Activated CD4-positive, alpha-beta T cell treated with anti-CD3 and anti-CD28 coated beads, Interleukin-2, amount 10 ng/mL, durations not matched to agents 7 days and 5 days (primary cell): ENCODE measurements at places on chromosomes 13 and 19. TPM values are rescaled to one million over a fixed set of nuclear protein-coding genes. Genes with fewer than 3 reads are reported as not detected.

DNA sequence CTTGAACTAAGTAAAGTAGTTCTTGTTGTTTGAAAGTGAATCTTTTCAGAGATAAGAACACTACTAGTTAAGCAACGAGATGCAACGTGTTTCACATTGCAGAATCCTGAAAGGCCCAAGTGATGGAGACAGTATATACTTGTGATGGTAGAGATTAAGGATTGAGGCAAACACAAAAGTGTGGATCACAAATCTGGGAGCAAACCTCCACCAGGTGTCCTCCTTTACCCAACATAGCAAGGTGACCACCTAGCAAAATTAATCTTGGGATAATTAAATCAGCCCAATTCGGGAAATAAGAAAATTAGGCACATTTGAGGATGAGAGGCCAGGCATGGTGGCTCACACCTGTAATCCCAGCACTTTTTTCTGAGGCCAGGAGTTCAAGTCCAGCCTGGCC, 563.9 kb downstream of the DACH1 start:
- no peak for DNase-seq

- no peak for DNase-seq
These were observed 233.1 kb downstream of the POSTN start for GRCh38 chr13:37365496-37365895.

DNA sequence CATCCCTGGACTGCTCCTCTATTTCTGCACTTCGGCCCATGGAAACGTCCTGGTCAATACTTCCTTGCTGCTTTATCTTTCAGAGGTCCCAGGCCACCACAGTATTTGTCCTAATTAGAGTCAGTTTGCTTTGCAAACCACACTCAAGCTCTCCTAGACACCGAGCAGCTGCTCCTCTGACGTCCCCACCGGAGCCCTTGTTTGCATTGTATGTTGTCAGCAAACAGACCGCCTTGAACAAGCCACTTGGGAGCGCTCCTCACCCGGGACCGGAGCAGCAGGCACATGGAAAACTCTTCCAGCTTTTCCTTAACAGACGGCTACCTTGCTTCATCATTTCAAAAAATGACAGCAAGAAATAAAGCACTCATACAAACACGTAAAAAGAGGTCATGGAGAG, 51.5 kb upstream of the GTF3A start:
- DNase-seq, result no peak

DNA sequence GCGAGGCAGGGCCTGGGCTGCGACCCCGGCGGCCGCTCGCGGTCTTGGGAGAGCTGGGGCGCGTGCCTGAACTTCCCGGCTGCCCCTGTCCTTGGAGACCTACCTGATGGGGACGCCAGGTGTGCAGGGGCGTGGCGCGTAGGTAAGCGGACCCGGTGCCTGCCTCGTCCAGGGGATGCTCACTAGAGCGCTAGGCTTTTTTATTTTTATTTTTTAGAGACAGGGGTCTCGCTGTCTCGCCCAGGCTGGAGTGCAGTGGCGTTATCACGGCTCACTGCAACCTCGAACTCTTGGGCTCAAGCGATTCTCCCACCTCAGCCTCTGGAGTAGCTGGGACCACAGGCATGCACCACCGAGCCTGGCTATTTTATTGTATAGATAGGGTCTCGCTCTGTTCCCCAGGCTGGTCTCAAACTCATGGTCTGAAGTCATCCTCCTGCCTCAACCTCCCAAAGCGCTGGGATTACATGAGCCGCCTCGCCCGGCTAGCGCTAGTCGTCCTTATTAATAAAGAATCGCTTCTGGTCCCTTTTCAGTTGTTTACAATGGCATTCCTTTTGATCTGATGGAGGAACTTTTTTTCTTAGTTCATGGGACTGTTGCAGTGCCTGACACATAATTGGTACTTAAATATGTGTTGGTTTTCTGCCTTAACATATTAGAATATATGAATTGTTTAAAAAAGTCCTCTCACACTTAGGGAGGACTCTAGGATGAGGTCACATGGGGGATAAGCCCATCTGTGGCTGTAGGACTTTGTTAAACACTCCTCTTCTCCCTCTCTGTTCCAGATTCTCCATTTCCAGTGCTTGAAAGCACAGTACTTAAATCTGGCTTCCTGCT, 812 bp downstream of the DPY19L3 start:
- no peak for DNase-seq

DNA sequence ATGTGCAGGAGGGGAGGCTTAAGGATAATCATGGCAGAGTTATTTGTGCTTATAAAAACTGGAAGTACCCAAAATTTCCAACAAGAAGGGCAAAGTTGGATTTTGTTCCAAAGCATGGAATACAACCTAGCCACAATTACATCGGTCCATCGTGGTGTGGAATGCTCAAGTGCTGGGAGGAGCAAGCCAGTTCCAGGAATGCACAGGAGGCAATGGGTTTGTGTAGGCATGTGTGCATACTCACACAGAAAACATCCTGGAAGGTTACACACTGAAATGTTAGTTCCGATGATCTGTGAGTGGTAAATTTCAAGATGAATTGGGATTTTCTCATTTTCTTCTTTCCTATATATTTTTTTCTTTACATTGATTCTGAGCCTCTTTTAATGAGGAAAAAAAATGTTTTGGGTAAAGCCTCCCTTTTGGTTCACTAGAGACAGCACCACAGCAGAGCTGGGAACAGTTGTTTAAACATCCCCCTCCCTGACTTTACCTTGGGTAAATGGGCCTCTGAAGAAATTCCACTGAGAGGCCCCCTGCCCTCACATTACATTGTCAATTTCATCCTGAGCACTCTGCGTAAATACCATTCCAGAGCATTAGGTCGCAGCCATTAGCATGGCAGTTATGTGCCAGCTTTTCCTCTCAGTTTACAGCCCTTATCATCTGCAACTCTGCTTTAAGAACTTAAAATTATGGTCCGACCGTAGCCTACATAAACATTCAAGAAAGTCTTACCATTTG, 122.0 kb downstream of the UQCRFS1 start:
- no peak for DNase-seq

GRCh38 chr19:15304140-15304705, 28.1 kb downstream of the BRD4 start:
- DNase-seq, result no peak

DNA sequence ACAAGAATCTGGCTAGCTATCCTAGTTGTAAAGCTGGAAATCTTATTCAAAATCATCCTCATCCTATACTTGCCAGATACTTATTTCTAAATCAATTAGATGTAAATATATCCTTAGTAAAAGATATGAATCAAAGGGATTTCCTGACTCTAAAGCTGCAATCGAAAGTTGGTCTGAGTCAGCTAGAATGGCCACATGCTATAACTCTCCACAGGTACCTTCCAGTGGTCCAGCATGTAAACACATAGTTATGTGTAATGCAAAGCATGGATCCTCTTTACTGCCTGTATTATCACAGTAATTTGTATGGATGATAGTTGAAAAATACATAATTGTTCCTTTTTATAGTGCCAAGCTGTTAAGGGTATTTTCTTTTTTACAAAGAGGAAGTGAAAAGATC, 27.4 kb downstream of the SLITRK6 start:
- no peak for DNase-seq

DNA sequence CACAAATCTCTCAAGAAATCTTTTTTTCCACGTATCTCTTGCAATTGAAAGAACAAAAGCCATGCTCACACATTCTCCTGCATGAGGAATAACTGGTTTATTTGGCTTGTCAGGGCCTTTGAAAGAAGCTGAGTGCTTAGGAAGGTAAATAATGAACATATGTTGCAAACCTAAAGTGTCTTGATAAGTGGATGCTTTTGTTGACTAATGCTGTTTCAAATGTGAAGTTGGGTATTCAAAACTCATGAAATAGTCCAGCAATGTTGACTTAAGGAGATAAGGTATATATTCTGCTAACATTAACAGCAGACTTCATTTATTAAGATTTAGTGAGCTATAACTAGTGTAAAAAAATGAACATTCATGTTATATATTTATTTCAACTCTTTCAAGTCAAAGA, 1792.7 kb upstream of the MIR17HG start:
- DNase-seq, result no peak

- DNase-seq, result no peak
These were observed 851.2 kb downstream of the PCDH9 start for GRCh38 chr13:66378894-66379293.

- DNase-seq, result no peak
These were observed 14.5 kb upstream of the KLK4 start for GRCh38 chr19:50925734-50926133.

DNA sequence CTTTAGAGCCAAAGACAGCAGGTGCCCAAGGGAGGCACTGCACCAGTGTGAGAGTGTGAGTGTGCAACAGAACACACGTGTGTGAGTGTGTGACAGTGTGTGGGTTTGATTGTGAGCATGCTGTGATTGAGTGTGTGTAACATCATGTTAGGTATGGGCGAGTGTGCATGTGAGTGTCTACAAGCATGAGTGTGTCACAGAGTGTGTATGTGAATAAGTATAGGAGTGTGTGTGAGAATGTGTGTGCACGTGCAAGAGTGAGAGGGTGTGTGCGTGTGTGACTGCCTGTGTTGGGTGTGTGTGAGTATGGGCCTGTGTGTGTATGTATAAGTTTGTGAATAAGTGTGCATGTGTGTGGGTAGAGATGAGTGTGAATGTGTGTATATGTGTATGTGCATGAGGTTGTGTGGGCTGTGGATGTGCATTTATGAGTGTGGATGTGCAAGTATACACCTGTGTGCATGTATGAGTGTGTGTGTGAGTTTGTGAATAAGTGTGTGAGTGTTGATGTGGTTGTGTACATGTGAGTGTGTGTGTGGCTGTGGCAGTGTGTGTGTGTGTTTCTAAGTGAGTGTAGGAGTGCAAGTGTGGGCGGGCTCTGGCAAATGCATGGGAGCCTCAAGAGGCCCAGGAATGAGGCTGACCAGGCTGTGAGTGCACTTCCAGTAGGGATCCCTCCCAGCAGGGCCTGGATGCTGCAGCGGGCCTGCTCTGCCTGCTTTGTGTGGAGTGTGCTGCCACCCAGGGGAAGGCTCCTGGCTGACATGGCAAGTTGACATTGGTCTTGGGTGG, 198.4 kb downstream of the COL4A1 start:
- no peak for DNase-seq

GRCh38 chr13:20393273-20394168, 132.1 kb downstream of the CRYL1 start:
- no peak for DNase-seq

- no peak for DNase-seq
These were observed 29.6 kb downstream of the EPN1 start for GRCh38 chr19:55704494-55705245.

DNA sequence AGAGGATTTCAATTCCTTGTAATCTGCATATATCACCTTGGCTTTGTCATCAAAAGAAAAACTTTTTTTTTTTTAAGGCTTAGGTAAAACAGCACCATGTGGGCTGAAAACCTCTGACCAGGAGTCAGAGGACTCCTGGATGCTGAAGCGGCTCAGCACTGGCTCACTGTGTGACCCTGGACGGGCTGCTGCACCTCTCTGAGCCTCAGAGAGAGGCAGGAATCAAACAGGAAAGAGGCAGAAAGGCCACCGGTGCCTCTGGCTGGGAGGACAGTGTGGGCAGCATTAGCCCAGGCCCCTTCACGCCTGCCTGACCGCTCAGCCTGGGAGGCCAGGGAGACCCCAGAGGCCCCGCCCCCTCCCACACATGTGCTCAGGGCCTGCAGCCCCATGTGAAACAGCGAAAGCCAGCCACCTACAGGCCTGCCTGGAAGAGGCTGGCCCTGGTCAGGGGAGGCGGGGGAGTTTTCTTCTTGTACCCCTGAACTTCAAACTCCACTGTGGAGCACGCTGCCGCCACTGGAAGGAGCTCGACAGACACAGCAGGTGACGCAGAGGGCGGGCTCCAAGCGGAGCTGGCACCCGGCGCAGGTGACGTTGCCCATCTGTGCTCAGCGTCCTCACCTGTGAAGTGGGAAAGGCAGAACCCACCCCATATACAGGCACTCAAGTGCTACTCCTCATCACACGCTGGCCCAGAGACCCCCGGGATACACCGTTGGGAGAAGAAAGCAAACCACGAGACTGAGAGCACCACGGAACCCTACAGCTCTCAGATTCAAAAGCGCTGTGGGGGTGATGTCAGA, 39.7 kb downstream of the MLLT1 start:
- DNase-seq, result no peak

DNA sequence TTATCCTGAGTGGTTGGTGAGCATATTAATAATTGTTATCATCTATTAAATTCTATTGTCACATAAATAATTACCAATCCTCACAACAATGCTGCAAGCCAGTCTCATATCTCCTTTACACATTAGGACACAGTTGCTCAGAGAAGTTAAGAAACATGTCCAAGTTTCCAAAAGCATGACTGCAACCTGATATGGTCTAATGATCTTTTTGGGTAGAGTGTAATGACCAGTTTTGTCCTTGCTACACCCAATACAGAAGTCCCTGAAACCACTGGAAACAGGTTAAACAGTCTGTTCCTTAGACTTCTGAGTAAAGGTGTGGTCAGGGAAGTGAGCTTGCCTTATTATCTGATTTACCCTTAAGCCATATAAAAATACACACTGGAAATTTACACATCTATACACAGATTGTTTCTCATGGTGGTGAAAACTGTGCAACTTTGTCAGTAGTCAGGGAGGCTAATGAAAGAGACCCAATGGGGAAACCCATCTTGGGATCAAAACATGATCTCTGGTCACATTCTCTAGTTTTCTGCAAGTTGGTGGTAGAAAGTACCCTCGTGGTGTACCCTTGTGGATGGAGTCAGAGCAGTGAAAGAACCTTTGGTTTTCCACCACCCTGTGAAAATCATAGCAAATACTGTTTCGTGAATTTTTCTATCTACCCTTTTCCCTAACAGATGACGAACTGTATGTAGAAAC, 146.0 kb upstream of the KLF12 start:
- no peak for DNase-seq

DNA sequence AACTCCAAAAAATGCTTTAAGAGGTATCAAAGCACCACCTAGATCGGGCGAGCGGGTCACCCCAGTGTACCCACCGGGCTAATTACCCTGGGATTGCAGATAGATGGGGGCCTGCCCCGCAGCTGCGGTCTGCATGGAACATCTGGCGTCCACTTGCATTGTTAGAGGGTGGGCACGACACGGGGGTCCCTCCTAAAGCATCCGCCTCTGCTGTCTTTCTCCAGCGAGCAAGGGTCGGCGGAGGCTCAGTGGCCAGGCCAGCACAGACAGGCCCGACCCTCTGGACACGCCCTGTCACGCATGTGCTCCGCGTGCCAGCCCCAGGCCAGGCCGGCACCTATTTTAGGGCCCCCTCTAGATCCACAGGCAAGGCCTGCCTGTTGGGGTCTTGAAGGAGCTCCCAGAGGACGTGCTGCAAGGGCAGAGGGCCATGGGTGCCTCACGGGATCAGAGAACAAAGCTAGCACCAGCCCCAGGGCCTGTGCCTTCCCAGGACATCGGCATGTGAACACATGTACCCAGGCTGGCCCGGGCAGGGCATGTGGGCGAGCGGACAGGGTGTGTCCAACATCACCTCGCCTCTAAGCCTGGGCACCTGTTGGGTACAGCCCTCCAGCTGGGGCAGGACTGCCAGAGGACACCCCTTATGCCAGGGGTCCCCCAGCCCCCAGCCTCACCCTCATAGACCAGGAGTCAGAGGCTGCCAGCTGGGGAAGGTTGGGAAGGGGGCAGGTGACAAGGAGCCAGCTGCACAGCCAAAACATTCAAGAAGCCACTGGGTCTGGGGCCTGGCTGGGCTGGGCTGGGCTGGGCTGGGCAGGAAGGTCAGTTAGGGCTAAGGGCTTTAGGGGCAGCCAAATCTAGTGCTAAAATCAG, 35.6 kb upstream of the NANOS3 start:
- DNase-seq, result peak; percentile 29

GRCh38 chr13:19117913-19118739, 63.5 kb downstream of the TUBA3C start:
- DNase-seq, result no peak

The KIR3DL2 gene
- 3.1 TPM for total RNA-seq

The POSTN gene
- total RNA-seq, result not detected

The ONECUT3 gene
- total RNA-seq, result not detected

The PRSS57 gene
- not detected for total RNA-seq

The NFIX gene
- 1.5 TPM for total RNA-seq

The PSG11 gene
- not detected for total RNA-seq
